Kidney (tissue), 22 donors: ENCODE measurements at places on chromosomes 2 and 18. TPM values are rescaled to one million over a fixed set of nuclear protein-coding genes. Genes with fewer than 3 reads are reported as not detected.

DNA sequence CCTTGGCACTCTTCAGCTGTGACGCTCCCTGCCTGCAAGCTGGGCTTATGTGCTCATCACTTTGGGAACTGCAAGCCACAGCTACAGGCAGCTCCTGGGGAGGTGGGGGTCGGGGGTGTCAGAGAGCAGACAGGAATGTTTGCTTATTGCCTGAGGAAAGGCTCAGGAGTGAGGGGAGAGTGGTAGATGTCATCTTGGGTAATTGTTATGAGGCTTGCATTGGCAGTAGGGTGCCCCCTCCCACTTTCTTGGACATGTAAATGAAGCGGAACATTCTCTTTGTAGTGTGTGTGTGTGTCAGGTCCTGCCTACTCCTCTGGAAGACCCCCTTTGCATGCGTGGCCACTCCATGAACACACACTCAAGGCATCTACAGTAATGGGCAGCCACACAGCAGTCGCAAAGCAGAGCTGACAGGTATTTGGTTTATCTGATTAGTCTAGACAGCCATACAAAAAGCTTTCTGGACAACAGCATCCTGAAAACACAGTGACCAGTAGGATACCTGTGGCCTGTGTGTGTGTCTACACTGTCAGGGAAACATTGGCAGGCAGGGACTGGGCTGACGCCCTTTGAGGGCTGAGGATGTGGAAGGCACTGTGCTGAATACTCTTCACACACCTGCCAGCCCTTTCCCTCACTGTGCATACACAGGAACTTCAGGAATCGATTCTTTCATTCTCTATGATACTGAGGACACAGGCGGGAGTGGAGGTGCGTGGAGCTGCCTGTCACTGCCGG is 17.1 kb upstream of the MC2R start:
- no peak for DNase-seq

- no peak for DNase-seq
Measured at GRCh38 chr2:186384226-186384625, 101.8 kb upstream of the ZC3H15 start.

DNA sequence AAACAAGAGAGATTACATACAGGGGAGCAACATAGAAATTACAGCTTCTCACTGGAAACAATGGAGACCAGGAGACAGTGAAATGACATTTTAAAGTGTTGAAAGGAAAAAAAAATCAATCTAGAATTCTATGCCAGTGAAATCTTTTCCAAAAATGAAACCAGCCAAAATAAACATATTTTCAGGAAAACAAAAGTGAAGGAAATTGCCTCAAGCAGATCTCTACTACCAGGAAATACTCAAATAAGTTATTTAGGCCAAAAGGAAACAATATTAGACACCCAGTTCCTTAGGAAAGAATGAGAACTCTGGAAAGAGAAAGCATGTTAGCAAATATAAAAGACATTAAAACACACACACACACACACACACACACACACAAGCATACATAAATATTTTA is 339.9 kb upstream of the NCKAP5 start:
- no peak for DNase-seq

- DNase-seq, result no peak
Measured at GRCh38 chr18:8962855-8963635, 139.5 kb upstream of the NDUFV2 start.

Gene CABYR
- 0.82 TPM for polyA plus RNA-seq
